ENCODE measurements at places on chromosomes 4 and X. TPM values are rescaled to one million over a fixed set of nuclear protein-coding genes. Genes with fewer than 3 reads are reported as not detected.

SSX4 gene
- total RNA-seq = not detected

SMIM10 gene
- total RNA-seq = 3.0 TPM

ARHGAP24 gene
- 25.9 TPM for total RNA-seq

ARHGAP36 gene
- total RNA-seq = not detected

ENPEP gene
- total RNA-seq = 8.5 TPM

RPL39 gene
- 1,453 TPM for total RNA-seq

STK26 gene
- total RNA-seq = 18.0 TPM

CLDN34 gene
- total RNA-seq = not detected

PDLIM5 gene
- total RNA-seq = 105 TPM

SLC16A2 gene
- 16.4 TPM for total RNA-seq

REPS2 gene
- total RNA-seq = 19.5 TPM

DNA sequence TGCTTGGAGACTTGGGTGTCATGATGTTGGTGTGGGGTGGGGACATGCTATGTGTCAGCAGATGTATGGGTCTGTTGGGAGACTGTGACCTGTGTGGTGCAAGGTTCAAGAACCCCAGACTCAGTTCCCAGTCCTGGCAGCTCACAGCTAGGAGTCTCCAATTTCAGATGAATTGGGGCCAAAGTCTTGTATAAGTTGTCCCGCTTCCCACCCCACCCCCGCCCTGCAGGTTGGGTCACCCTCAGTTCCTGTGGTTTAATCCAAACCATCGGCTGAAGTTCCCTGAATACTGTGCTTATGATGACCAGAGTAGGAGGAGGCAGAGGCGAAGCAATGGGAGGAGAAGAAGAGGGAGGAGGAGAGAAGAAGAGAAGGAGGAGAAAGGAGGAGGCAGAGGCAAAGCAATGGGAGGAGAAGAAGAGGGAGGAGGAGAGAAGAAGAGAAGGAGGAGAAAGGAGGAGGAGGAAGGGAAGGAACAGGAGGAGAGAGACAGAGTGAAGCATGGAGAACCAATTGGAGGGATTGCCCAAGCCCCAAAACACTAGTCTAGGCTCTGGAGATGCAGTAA is 112.6 kb downstream of the EFNB1 start:
- DNase-seq = no peak

- DNase-seq = no peak
Observed at GRCh38 chr4:100907465-100908454, 389.9 kb upstream of the EMCN start.

- DNase-seq = no peak
Observed at GRCh38 chr4:2789793-2790582, 2.9 kb upstream of the SH3BP2 start.

DNA sequence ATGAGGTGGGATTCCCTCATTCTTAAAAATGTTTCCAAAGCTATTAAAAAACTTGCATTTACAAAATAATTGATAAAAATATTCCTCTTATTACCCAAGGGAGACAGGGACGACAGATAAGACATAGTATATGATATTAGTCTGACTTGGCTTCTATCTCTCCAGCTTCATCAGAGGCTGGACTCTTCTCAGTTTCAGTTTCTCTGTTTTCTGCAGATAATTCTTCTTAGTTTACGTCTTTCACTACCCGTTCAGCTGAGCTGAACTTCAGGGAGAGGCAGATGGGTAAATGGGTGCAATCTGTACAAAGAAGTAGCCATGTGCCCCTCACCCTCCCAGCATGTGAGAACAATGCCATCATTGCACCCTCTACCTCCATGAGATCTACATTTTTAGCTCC is 214.0 kb upstream of the SLIT2 start:
- DNase-seq = no peak

GRCh38 chr4:65102419-65102818 is 567.9 kb downstream of the EPHA5 start:
- no peak for DNase-seq

DNA sequence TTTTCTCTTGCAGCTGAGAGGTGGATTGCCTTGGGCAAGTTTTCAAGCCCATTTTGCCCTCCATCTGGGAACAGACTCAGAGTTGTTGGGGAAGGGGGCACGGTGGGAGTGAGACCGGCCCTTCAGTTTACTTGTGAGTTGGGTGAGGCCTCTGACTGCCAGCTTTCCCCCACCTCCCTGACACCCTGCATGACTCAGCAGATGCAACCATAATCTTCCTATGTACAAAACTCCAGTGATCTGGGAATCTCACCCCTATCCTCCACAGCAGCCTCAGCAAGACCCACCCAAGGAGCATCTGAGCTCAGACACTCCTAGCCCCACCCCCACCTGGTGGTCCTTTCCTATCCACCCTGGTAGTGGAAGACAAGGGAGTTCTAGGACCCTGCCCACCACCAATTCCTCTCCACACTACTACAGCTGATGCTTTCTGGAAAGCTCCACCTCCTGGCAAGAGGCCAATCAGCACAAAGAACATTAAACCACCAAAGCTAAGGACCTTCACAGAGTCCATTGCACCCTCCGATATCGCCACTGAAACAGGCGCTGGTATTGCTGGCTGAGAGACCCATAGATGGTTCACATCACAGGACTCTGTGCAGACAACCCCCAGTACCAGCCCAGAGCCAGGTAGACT is 99.4 kb upstream of the STK26 start:
- no peak for DNase-seq

- no peak for DNase-seq
Observed at GRCh38 chr4:186260504-186261448, 5.2 kb upstream of the F11 start.

- DNase-seq = no peak
Observed at GRCh38 chr4:52876069-52876468, 14.0 kb downstream of the RASL11B start.

GRCh38 chr4:151199319-151200190 is 77.4 kb upstream of the PRSS48 start:
- no peak for DNase-seq

- DNase-seq = peak; percentile 20
Observed at GRCh38 chr4:136025540-136025939, 1506.8 kb downstream of the PCDH18 start.

GRCh38 chr4:38489924-38490639 is 173.9 kb upstream of the KLF3 start:
- DNase-seq = no peak

DNA sequence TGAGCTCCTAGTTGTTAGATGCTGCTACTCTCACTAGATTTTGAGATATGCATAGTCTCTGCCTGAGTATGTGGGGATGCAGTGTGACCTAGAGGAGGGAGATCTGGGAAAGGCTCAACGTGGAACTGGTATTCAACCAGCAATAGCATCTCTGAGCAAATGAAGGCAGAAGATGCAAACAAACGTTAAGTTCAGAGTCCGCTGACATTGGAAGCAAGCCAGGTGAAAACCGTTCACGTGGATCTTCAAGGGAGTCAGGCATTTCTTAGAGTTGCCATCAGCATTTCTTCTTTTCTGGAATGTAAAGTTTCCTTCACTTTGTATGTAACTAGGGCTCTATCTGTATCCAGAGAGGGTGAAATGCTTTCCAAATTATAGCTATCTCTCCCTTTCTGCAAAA is 59.9 kb downstream of the C4orf51 start:
- DNase-seq = no peak

GRCh38 chr4:101000496-101000895 is 346.8 kb downstream of the PPP3CA start:
- no peak for DNase-seq

DNA sequence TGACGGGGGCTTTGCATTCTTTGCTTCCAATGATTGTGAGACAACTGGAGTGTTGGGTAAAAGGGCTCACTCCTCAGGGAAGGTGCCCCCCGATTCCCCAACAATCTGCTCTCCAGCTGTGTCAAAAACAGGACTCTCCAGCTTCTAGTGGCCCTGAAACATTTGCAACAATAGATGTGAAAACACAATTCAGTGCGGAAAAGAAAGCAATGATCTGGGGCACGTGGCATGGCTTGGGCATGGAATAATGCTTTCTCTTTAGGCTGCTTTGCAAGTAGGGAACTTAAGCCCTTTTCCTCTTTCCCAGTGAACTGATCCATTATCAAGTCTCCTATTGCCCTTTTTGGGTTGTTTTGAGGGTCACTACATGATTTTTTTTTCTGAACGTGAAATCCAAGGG is 239.9 kb downstream of the C4orf33 start:
- DNase-seq = no peak

DNA sequence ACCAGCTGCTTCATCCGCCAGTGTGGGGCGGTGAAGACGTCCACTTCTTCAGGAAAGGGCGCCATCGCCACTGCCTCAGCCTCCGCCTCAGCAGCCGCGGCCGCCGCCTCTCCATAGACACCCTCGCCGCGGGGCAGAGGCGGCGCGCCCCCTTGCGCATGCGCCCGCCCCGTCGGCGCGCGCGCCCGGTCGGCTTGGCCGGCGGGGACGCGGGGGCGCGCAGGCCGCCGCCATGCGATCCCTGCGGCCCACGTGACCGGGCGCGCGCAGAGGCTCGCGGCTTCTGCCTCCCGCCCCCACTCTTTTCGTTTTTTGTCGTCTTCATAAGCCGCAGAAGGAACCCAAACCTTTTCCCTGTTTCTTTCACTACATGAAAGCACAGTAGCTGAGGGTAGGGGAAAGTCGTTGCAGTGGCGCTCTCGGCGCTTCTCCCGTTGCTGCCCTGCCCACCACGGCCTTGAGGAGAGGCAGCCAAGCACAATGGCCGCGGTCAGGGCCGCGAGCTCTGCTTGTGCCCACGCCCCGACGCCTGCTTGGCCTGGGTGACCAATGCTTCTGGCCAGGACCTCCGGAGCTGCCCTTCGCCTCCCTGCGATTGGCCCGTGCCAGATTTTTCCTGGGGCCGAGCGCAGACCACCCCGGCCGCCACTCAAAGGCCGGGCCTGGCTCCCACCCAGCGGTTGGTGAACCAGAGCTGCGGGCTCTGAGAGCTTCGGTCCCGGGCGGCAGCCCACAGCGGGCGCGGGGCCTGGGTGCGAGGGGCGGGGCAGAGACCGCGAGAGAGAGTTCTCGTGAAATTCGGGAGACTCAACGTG is at the start of gene FBXL5:
FBXL5 (minus strand) TSS at position 135 of the 815 bp plus-strand sequence; CDS start at position 65, 70 bp downstream.
- peak; percentile 89 for DNase-seq

DNA sequence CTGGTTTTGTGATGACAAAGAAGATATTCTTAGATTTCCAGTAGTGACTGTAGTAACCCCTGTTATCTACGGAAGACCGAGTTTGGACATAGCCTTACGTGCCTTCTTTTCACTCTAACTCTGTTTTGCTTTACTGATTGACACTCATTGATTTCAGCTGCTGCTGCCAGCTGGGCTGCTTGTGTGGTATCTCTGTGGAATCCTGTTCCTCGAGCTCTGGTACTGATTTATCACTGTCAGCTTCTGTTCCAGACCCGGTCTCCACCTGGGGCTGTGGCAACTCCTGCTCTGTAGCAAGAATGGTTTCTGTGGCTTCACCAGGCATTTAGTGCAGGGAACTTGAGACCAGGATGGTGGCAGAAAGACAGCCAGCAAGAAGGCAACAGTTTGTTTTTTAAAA is 24.6 kb upstream of the LAP3 start:
- DNase-seq = no peak

DNA sequence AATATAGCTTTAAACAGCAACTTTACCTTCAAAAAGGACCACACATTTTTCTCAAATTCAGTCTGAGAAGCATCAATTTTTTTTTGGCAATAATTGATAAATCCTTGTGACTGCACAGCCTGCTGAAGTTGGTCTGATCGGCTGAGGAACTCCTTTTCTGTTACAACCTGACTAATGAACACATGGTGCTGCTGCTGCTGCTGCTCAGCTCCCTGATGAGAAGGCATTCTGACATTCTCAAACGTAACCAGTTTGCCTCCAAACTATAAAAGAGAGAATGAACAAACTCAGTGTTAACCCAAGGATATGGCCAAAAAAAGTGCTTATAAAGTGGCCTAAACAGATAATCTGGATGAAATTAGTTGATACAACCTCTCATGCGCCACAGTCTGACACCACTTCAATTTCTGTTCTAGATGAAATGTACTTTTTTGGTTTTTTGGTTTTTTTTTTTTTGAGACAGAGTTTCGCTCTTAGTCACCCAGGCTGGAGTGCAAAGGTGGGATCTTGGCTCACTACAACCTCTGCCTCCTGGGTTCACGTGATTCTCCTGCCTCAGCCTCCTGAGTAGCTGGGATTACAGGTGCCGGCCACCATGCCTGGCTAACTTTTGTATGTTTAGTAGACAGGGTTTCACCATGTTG is 26.5 kb downstream of the SEC31A start:
- no peak for DNase-seq

GRCh38 chrX:74453178-74453577 is 31.9 kb downstream of the SLC16A2 start:
- DNase-seq = no peak

GRCh38 chr4:386708-387105 is 49.1 kb downstream of the ZNF141 start:
- DNase-seq = no peak

DNA sequence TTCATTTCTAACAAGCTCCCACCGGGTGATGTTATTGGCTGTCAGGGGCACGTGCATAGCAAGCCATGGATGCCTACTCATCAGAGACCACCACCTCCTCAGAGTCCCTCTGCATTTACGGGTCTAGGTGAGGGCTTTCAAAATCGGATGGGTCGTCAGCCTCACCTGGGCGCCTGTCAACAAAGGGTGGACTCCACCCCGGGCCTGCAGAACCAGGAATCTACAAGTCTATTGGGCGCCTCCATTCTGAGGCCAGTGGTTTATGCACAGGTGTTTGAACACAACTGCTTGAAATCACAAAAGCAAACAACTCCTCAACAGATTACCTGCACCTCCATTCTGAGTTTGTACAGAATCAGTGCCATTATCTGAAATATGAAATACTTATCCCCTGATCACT is 318.9 kb downstream of the PTTG2 start:
- DNase-seq = no peak

- DNase-seq = no peak
Observed at GRCh38 chr4:4680758-4681157, 138.9 kb upstream of the STX18 start.

GRCh38 chr4:112882286-112882685 is 167.2 kb upstream of the ANK2 start:
- no peak for DNase-seq

- no peak for DNase-seq
Observed at GRCh38 chrX:137479386-137479785, 86.5 kb upstream of the ZIC3 start.

All from left lung (tissue), 14 donors.